ENCODE measurements at places on chromosomes 5 and 9.

GRCh38 chr9:134949681-134950385 lies 32.1 kb upstream of the FCN1 start:
- peaks cover 2% of the 10 kb centered on the region for H3K4me1 ChIP-seq
- DNase-seq = peak; percentile 55
- no peak overlapping the region for H3K4me3 ChIP-seq
- no peaks in the 10 kb centered on the region for H3K36me3 ChIP-seq
- H3K27me3 ChIP-seq = peaks cover 9% of the 10 kb centered on the region

- no peak overlapping the region for H3K4me3 ChIP-seq
- H3K27me3 ChIP-seq = no peaks in the 10 kb centered on the region
- no peaks in the 10 kb centered on the region for H3K36me3 ChIP-seq
- no peak for DNase-seq
Observed at GRCh38 chr5:157842787-157843186, 16.2 kb downstream of the CLINT1 start.

DNA sequence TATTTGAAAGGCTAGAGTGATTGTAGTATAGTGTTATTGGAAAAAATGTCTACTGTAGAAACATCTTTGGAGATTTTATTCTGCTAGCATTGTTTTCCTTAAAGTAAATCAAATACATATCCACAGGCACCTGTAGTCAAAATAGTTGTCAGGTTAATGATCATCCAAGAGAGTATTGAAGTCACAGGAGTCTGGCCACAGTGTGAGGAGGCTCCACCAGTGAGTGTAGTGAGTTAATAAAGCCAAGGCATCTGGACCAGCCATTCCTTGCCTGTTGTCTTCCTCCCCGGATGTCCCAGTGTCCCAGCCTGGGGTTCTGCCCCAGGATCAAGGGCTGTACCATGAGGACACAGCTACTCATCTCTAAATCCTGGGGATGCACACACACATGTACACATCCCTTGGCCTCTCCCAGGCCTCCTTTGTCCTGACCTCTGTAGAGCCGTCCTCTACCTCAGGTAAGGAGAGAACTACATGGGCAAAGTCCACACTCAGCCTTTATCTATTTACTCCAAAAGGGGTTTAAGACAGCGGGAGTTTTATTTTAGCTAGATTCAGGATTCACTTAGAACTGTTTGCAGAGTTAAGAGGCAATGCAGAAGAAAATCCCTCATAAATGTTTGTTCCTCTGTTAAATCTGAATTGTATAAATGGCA lies 3.7 kb downstream of the PIK3R1 start:
- H3K36me3 ChIP-seq = no peaks in the 10 kb centered on the region
- DNase-seq = no peak
- H3K4me1 ChIP-seq = peaks cover 50% of the 10 kb centered on the region
- no peak overlapping the region for H3K27ac ChIP-seq
- H3K4me3 ChIP-seq = peak overlapping the region; percentile 91
- no peaks in the 10 kb centered on the region for H3K27me3 ChIP-seq

- no peaks in the 10 kb centered on the region for H3K27me3 ChIP-seq
- no peaks in the 10 kb centered on the region for H3K36me3 ChIP-seq
- H3K4me3 ChIP-seq = no peak overlapping the region
- no peak for DNase-seq
- no peaks in the 10 kb centered on the region for H3K4me1 ChIP-seq
Observed at GRCh38 chr9:119792242-119792641, 423.0 kb upstream of the BRINP1 start.

GRCh38 chr9:109017493-109017892 lies 4.2 kb upstream of the CTNNAL1 start:
- peaks cover 25% of the 10 kb centered on the region for H3K4me1 ChIP-seq
- no peak overlapping the region for H3K27ac ChIP-seq
- H3K36me3 ChIP-seq = peaks cover 8% of the 10 kb centered on the region
- DNase-seq = no peak
- H3K27me3 ChIP-seq = no peaks in the 10 kb centered on the region

Measured in suprapubic skin (tissue), 4 donors.